ENCODE measurements at places on chromosomes 12 and 14.

DNA sequence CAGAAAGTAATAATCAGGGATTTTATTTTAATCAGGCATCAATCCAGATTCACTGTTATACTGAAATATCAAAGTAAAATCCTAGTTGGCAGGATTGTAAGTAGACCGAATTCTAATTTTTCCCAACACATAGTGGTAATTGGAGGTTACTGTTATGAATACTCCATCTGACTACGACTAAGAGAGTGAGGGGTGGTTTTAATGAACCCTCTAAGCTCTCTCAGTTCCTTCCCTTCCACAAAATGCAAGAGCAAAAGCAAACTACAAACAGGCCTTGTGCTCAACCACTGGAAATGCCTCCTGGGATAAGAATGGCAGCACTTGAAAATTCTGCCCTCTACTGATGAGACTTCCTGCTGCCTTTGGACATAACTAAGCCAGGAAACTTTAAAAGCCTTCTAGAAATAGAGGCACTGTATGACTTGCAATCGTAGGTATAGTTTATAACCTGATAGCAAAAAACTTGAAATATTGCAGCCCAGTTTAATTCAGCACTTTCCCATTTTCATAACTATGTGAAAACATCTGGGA is 184.8 kb downstream of the SLC16A7 start:
- peak; percentile 5 for DNase-seq

DNA sequence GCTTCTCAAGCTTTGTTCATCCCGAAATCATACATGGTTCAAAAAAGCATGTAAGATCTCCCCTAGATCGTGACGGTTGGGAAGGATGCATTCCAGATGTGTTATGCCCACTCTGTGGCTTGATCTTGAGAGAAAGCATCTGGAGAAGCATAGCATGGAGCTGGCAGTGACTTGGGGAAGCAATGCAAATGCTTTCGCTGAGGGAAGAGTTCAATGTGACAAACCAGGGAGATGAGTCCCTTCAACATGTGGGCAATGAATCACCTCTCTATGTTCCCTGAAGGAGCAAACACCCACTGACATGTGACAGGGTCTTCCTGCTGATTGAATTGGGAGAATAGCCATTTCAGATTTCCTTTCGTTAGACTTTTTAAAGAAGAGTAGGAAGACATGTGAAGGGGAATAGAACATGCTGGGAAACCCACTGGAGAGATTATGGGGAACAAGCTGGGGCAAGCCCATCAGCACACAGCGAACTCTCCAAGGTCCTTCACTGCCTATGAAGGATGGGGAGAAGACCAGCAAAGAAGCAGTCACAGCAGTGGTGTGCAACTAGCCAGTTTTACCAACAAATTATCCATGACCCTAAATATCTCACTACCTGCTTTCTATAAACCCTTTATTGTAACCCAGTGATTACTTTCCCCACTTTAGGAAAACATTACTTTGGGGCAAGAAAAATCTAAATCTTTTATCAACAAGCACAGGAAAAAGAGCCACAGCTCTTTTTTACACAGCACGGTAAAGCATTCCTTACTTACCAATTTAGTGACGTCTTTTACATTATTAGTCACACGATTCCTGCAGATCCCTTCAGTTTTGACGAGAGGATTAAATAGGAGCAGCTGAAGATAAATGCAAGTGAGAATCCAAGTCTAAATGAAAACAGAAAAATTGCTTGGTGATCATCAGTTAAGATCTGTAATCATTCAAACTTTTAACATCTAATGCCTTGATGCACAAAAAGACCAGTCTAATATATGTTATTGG is 35.0 kb downstream of the KITLG start:
- no peak for DNase-seq

GRCh38 chr12:61554268-61555008 is 705.8 kb upstream of the USP15 start:
- DNase-seq = no peak

GRCh38 chr12:6520186-6520585 is 14.1 kb upstream of the GAPDH start:
- DNase-seq = no peak

GRCh38 chr12:12039897-12040296 is 30.8 kb upstream of the BCL2L14 start:
- no peak for DNase-seq

DNA sequence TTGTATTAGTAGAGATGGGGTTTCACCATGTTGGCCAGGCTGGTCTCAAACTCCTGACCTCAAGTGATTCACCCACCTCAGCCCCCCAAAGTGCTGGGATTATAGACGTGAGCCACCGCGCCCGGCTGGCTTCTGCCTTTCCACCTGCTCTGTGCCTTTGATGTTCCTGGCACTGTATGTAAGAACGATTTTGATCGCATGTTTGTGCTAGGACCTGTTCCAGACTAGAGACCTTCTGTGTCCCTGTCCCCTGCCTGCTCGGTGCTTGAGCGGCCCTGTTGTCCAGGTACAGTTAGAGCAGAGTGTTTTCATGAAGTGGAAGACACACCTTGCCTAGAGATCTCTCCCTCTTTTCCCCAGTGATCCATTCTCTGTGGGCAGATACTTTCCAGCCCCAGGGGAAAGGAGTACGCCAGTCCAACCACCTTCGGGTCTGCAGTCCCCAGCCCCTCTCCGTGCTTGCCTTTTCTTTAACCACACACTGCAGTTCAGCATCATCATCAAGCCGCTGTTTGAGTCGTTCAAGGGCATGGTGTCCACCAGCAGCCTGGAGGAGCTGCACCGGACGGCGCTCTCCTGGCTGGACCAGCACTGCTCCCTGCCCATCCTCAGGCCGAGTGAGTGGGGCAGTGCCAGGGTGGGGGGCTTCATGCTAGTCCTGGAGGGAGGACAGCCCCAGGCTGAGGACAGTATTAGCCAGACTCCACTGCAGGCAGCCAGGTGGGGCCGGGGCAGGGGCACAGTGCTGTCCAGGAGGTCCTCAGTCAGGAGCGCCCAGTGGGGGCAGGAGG is 33.4 kb downstream of the IL31 start:
- DNase-seq = no peak

GRCh38 chr12:1117970-1118563 is 127.0 kb downstream of the ERC1 start:
- DNase-seq = peak; percentile 25

DNA sequence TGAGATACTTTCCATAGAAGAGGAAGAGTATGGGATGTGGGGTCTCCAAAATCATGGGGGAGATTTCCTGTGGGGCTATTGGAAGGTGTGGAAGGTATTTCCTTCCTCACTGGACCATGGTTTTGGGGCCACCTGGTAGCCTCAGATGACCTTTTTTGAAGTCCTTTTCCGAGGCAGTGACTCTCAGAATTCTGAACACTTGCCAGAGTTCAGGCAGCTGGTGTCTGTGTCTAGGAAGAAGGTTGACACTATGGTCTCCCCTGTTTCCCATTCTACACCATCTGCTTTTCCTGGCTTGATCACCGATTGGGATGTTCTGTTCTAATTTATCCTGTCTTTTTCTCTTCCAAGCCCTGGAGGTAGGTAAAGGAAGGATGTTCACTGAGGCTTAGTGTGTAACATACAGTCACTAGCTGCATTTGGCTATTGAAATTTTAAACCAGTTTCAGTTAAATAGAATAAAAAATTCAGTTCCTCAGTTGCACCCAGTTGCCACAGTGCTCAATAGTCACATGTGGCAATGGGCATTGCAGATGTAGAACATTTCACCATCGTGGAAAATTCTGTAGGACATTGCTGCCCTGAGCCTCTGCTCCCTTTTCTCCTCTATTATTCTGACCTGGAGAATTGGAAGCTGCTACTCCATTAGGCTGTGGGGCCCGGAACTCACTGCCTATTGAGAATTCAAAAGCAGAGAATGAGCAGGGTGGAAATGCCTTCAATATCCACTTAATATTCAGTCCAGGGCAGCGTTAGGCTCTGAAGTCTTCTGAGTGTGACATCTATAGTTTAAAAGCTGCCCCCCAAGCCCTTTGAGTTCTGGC is 11.0 kb upstream of the PLEKHG3 start:
- no peak for DNase-seq

GRCh38 chr12:71439613-71440344 is at the start of gene LGR5:
LGR5 (plus strand) TSS chr12:71439798; CDS start chr12:71440081, 283 bp downstream.
- peak; percentile 45 for DNase-seq

GRCh38 chr12:108328420-108328819 is 10.7 kb downstream of the CMKLR1 start:
- DNase-seq = no peak

- DNase-seq = no peak
Observed at GRCh38 chr14:79279645-79280597, 931.4 kb downstream of the DIO2 start.

DNA sequence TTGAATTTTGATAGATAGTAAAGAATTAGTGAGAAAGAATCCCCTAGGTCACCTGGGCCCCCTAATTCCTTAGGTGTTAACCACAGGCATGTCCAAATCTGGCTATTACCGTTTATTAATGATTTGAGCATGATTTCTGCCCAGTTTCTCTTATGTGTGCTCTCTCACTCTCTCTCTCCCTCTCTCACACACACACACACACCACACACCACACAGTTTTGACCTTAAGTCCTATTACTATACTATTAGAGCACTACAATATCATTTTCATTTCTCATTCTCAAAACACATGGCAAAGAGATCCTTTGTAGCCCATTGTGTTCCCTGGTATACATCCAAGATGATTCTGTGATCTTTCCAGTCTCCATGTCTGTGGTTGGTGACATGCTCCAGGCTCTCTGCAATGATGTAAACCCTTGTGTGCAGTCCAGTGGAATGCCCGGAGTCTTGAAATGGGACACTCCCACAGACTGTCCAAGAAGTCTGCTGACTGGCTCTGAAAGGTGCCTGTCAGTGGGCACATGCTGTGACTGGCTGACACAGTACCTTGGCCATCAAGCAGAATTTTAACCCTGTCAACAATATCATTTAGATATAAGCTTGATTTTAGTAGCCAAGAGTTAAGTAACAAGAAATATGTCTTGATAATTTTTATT is 96.2 kb downstream of the FIGNL2 start:
- DNase-seq = no peak

GRCh38 chr14:65492266-65492665 is 79.7 kb downstream of the FUT8 start:
- DNase-seq = no peak
